Omental fat pad (tissue), 4 donors: ENCODE measurements at places on chromosomes 4 and X.

DNA sequence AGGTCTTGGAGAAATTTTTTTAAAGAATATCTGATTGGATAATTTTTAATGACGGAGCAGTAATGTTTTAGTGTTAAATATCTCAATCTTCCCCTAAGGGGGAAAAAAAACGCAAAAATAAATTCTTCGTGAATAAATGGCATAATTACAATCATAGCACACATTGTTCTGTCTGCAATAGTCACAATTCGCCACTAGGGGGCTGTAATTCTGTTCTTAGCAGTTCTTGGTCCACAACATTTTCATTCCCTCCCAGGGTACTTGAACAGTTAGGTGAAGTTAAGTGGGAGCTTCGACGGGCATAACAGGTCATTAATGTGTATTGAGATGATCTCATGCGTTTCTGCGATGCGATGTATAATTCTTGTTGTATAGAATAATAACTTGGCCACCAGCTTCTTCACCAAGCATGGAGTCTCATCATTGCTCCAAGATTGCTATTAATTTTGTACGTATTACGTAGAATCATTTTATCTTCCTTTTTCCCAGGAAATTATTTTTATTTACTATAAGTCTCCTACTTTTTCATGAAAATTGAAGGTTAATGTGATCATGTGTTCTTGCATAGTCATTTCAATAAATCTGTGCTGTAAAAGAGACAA, 27.2 kb downstream of the HTR2C start:
- no peak for DNase-seq

DNA sequence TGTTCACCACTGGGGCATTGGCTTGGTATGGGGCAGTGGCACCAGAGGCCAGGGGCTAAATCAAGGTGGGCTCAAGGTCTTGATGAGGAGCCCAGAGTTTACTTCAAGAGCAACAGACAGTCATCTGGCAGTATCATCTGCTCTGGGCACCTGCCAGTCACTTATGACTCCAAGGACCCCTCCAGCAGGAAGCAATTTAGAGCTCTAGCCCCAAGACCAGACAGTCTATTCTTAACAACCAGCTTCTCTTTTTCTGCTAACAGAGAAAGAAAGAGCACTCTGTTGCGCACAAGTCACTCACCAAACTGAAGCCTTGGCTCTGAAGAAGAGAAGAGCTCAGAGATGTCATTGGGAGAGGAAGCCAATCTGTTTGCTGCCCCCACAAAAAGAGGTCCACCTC, 309.2 kb downstream of the HS3ST1 start:
- no peak for DNase-seq

DNA sequence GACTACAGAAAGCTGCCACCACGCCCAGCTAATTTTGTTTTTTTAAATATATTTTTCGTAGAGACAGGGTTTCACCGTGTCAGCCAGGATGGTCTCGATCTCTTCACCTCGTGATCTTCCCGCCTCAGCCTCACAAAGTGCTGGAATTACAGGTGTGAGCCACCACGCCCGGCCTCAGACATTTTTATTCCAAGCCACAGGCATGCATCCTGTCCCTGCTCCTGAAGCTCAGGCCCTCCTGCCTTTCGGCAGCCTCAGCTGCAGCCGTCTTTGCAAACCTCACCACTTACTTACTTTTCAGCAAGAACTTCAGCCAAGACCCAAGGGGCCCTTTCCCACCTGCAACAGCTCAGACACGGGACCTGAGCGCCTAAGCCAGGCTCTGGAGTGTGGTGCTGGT, 26.0 kb downstream of the FAM53A start:
- no peak for DNase-seq

GRCh38 chr4:61194571-61194970, 5.6 kb upstream of the ADGRL3 start:
- DNase-seq: no peak

GRCh38 chr4:103948244-103949018, 228.6 kb upstream of the TACR3 start:
- no peak for DNase-seq

DNA sequence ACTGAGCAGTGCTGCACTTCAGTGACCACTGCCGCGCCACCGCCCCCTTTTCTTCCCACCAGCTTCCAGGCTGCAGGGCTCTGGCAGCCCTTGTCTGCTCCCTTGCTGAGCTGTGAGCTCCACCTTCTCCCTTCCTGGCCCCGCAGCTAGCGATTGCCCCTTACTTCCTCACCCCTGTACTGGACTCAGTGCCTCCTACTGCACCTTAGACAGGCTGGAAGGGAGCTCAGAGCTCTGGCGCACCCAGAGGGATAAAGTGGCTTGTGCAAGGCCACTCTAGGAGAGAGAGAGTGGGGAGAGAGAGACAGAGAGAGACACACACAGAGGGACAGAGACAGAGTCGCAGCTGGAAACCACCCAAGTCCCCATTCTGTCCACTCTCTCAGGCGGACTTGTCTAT, 6.0 kb downstream of the RASL11B start:
- DNase-seq: no peak

GRCh38 chr4:83370640-83370906, 35.9 kb upstream of the HPSE start:
- DNase-seq: no peak

DNA sequence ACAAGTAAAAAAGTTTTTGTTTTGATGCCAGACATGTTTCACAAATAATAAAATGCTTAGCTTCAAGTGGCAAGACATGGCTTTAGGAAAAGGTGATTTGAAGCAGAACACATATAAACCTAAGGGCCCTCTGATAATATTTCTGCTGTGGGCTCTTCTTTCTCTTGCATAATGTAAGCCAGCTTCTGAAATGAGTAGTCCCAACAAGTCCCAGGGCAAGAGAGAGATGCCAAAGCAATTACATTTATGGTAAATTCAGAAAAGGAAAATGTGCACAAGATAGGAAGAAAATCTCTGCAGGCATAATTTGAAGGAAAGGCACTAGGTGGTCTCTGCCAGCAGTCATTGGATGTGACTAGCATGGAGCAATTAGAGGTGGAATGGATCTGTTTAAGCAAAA, 170.8 kb upstream of the GALNT7 start:
- DNase-seq: no peak

DNA sequence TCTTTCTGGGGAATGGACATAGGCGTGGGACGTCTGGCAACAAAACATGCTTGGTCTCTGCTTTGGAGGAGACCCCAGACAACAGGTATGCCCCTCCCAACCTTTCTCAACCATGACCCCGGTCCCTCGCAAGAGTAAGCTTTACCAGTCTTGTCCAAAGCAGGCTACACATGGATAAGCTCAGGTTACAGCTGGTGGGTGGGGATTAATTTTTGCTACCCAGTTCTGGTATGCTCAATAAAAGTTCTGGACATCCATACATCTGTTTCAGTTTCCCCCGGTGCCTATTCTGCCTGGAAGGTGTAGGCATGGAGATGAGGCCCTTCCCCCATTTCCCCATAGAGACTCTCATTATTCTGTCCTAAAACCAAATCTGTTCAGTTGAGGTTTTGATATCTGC, 54.5 kb upstream of the NOCT start:
- DNase-seq: no peak

DNA sequence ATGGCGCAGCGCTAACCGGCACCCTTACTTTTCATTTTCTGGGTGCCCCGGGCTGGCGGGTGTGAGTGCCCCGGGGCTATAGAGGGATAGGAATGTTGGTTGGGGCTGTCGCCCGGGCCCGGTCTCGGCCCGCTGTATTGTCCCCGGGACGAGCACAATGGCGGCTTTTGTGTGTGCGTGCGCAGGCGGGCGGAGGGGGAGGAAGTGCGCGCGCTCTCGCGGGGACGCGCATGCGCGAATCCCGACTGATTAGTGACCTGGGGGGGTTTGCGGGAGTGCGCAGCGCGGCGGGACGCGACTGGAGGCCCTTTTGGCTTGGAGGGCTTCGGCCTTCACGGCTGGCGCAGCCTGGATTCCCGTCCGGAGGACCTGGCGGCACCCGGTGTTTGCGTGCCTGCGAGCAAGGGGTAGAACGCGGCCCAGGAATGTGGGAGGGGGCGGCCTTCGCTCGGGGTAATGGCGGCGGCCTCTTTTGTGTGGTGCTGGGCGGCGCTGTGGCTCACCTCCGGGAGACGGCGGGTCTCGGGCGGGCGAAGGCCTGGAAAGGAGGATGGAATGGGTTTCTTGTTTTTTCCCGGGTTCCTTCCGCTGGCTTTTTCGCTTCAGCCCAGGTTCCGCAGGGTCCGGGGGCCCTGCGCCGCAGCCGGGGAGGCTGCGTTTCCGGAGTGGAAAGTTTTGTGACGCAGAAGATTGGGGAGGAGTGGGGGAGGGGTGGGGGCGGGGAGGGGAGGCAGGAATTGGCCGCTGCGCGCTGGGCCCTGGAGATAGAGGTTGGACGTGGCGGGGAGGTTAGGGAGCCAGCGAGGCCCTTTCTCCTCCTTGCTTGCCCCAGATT, 618 bp downstream of the DDX3X start:
- DNase-seq: peak; percentile 85

GRCh38 chr4:87502580-87503238, 26.5 kb downstream of the SPARCL1 start:
- DNase-seq: no peak

DNA sequence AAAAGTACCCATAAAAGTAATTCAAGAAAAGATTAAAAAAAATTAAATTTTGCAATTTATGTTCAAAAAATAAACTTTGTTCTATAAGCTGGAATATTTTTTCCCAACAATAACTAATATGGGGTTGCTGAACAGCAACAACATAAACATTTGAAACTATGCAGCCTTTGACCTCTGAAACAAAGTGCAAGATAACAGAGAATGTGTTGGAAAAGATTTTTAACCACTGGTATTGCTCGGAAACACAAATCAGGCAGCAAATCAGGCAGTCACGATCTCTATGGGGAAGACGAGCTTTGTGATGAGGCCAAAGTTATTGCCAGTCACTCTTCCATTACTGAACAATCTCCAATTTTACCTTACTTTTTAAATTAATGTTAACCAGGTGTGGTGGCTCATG, 332.1 kb downstream of the PABPC4L start:
- DNase-seq: no peak

DNA sequence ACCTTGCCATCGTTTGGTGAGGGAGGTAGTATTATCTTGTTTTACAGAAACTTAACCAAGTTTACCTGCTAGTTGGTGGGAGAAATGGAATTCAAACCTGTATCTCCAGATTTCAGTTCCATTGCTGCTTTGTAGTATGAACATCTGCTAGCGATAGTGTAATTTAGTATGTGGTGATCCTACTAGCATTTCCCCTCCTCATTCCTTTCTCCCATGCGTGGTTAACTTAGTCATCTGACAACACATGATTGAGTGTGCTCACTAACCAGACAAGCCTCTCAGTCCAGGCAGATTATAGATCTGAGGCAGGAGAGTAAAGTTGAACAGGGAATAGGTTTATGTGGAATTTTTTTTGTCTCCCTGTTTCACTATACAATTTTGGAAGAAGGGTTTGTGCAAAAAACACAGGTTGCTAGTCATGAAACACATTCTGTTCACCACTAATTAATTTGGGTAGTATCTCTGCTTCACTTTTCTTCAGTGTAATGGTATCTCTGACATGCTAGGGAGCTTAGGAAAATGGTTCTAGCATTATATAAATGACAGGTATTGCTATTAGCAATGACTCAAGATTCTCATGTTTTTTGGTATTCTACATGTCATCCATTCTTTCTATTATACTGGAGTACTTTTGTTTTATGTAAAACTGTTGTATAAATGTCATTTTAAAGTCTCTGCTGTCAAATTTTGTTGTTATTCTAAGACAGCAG, 21.7 kb downstream of the RBPJ start:
- no peak for DNase-seq

DNA sequence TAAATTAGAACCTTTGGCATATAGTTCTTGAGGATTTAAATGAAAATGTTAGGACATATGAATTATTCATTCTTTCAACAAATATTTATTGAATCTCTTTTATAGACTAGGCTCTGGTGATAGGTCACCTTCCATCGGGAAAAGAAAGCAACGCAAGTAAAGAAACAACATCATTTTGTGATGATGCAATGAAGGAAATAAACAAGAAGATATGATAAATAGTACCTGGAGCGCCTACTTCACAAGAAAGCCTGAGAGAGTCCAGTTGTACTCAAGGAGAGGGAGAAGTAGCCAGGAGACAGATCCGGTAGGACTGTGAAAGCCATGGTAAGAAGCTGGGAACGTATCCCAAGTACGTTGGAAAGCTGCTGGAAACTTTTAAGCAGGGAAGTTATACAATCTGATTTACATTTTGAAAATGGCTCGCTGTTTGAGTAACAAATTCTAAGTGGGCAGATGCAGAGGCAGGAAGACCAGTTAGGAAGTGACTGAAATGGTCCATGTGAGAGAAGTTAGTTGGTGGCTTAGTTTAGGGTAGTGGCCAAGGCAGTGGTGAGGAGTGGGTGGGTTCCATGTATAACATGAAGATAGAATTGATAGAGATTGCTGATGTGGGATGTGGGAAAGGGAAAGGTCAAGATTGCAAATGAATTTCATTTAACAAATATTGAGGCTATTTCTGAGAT, 17.7 kb upstream of the CPE start:
- DNase-seq: no peak

GRCh38 chrX:109848461-109849050, 115.5 kb upstream of the ACSL4 start:
- no peak for DNase-seq

- no peak for DNase-seq
Observed at GRCh38 chr4:153418121-153418520, 48.0 kb upstream of the TMEM131L start.

DNA sequence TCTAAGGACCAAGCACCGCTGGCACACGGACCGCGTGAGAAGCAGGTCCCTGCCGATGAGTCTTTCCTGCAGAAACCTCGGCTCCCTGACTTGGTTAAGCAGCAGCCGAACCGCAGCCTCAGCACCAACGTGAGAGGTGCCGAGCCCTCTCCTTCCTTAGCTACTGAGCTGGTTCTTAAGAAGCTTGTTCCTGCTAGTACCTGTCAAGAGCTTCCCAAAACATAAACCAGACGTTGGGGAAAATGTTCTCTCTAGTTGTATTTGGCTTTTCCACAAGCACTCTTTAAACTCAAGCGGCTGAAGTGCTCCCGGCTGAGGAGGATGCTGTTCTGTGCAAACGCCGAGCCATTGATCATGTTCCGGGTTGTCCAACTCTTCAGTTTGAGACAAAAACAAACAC, 29.3 kb upstream of the TLR3 start:
- no peak for DNase-seq

DNA sequence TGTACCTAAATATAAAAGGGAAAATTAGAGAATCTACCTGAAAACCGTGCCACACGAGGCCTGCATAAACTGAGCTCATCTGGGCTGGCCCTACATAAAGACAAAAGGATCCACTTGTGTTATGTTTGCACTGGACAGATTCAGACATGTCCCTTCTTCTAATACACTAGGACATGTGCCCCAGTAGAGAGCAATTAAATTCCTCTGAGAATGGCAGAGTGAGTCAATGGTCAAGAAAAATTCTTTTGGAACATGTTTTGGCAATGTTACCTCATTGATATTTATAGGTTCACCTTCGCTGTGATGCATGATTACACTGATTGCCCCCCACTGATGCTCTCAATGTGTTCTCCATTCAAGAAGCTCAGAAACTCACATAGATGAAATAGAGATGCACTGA, 95.2 kb downstream of the MANBA start:
- no peak for DNase-seq

- no peak for DNase-seq
Observed at GRCh38 chr4:10925996-10926395, 241.4 kb upstream of the CLNK start.
